ENCODE measurements at places on chromosomes 7 and 10. TPM values are rescaled to one million over a fixed set of nuclear protein-coding genes. Genes with fewer than 3 reads are reported as not detected.

DNA sequence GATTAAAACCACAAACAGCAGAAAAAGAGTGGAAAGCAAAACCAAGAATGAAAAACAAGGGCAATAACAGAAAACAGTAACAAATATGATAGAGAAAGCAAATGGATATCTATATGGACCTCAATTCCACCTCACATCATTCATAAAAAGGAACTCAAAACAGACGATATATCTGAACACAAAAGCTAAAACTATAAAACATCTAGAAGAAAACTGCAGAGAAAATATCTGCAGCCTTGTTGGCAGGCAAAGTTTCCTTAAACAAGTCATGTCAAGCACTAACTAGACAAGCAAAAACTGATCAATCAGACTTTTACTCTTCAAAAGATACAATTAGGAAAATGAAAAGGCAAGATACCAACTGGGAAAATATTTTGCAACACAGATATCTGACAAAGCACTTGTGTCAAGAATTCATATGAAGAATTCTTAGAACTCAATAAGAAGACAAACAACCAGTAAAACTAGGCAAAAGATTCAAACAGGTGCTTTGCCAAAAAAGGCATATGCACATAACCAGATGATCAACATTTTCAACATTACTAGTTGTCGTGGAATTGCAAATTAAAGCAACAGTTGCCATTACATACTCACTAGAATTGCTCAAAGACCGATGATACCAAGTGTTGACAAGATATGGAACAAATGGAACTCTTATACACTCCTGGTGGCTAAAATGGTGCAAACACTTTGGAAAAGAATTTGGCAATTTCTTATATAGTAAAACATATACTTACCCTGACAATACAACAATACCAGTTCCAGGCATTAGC is 25.9 kb upstream of the ZMIZ1 start:
- H3K27me3 ChIP-seq, result peaks cover 18% of the 10 kb centered on the region
- no peaks in the 10 kb centered on the region for H3K4me1 ChIP-seq
- no peaks in the 10 kb centered on the region for H3K36me3 ChIP-seq

- no peaks in the 10 kb centered on the region for H3K4me1 ChIP-seq
- H3K27me3 ChIP-seq, result peaks cover 2% of the 10 kb centered on the region
- no peak overlapping the region for H3K27ac ChIP-seq
- no peak overlapping the region for H3K4me3 ChIP-seq
- DNase-seq, result no peak
- no peaks in the 10 kb centered on the region for H3K36me3 ChIP-seq
Observed at GRCh38 chr10:5373307-5373706, 8.5 kb downstream of the UCN3 start.

- no peaks in the 10 kb centered on the region for H3K36me3 ChIP-seq
- peaks cover 8% of the 10 kb centered on the region for H3K27me3 ChIP-seq
- DNase-seq, result no peak
- no peak overlapping the region for H3K4me3 ChIP-seq
Observed at GRCh38 chr10:27413831-27414348, 90.2 kb upstream of the RAB18 start.

Gene GHRHR
- total RNA-seq, result not detected

- no peak overlapping the region for H3K4me3 ChIP-seq
- H3K27me3 ChIP-seq, result no peaks in the 10 kb centered on the region
- H3K4me1 ChIP-seq, result no peaks in the 10 kb centered on the region
- DNase-seq, result no peak
- H3K36me3 ChIP-seq, result no peaks in the 10 kb centered on the region
Observed at GRCh38 chr10:117420768-117421167, 45.5 kb upstream of the PDZD8 start.

DNA sequence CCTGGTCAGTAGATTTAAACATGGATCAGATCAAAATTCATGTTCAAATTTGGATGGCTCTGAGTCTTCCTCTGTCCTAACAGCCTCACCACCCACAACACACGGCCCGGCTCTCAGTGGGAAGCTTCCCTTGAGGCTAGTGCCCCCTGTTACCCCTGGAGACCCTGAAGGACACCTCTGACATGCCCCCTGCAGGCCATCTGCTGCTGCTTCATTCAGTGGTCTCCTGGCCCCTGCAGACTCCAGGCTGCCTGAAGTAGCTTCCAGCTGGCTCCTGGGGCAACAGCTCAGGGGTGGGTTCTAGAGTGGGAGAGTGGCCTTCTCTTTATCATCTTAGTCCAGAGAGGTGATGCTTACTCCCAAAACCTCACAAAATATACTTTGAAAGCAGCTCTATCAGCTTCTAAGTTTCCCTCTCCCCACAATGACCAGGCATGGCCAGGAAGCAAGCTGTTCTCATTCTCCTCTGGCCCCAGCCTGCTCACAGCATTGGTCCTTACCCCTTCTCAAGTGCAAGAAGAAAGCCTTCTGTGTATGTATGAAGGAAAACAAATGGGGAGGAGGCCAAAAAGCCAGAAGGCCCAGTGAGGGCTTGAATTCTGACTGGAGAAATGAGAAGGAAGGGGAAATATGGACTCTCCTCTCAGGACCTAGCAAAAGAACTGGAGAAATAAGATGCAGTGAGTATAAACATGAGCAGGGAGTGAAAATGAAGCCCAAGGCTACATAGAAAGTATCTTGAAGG is 189.6 kb upstream of the INHBA start:
- no peak overlapping the region for H3K27ac ChIP-seq
- H3K4me3 ChIP-seq, result no peak overlapping the region
- H3K4me1 ChIP-seq, result no peaks in the 10 kb centered on the region
- no peaks in the 10 kb centered on the region for H3K36me3 ChIP-seq
- DNase-seq, result no peak

Gene PRPF18
- total RNA-seq, result 21.0 TPM

GRCh38 chr7:141544831-141545230 is 6.4 kb upstream of the AGK start:
- H3K4me3 ChIP-seq, result no peak overlapping the region
- no peaks in the 10 kb centered on the region for H3K36me3 ChIP-seq
- H3K4me1 ChIP-seq, result no peaks in the 10 kb centered on the region
- H3K27ac ChIP-seq, result no peak overlapping the region
- DNase-seq, result no peak

DNA sequence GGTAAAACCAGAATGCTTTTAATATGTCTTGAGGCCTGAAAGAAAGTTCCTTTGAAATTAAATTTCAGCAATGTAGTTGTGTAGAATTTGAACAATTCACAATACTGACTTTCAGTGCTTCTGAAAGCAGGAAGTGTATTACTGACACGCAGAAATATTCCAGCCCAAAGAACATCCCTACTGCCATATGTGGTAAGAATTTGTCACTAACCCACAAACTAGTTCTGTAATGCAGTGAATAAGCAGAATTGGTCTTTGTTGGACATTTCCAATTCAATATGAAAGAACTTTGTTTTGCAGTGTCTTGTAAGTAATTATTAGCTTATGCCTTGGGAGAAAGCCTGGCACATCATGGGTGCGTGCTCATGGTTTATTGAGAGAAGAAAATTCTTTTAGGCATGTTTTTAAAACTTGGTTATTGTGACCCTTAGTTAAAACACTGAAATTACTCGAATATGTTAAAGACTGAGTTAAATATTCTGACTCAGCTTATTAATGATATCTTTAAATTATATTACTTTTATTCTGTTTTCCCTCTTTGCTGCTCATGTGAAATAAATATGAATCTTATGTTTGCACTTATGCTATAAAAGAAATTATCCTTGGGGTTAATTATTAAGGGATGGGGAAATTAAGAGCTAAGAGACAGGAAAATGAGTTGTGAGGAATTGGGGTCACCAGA is 33.4 kb downstream of the PTPN12 start:
- no peaks in the 10 kb centered on the region for H3K27me3 ChIP-seq
- H3K36me3 ChIP-seq, result peaks cover 16% of the 10 kb centered on the region
- H3K27ac ChIP-seq, result peak overlapping the region; percentile 24
- peaks cover 21% of the 10 kb centered on the region for H3K4me1 ChIP-seq
- peak; percentile 48 for DNase-seq

DNA sequence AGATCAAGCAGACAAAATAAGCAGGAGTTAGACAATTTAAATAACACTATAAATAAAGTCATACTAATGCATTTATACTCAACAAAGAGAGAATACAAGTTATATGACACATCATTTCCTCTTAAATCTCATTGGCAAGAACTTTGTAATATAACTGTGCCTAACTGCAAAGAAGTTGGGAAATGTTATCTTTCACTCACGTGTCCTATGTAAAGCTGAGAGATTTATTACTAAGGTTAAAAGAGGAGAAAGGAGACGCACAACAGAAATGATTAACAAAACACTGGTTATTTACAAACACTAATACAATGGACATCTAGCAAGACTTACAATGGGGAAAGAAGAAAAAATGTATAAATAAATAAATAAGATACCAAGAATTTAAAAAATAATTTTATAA is 12.7 kb upstream of the TMEM273 start:
- DNase-seq, result peak; percentile 71
- H3K36me3 ChIP-seq, result no peaks in the 10 kb centered on the region
- no peak overlapping the region for H3K4me3 ChIP-seq
- peaks cover 8% of the 10 kb centered on the region for H3K27me3 ChIP-seq

- no peak for DNase-seq
- peak overlapping the region; percentile 52 for H3K4me3 ChIP-seq
- H3K36me3 ChIP-seq, result no peaks in the 10 kb centered on the region
Observed at GRCh38 chr10:11610826-11611247, 613 bp downstream of the USP6NL start.

Gene ACBD7
- 2.8 TPM for total RNA-seq

- H3K27ac ChIP-seq, result no peak overlapping the region
- H3K4me3 ChIP-seq, result no peak overlapping the region
- no peaks in the 10 kb centered on the region for H3K4me1 ChIP-seq
- H3K27me3 ChIP-seq, result no peaks in the 10 kb centered on the region
Observed at GRCh38 chr10:132169766-132170560, 16.8 kb upstream of the DPYSL4 start.

Gene PKD2L1
- total RNA-seq, result not detected

DNA sequence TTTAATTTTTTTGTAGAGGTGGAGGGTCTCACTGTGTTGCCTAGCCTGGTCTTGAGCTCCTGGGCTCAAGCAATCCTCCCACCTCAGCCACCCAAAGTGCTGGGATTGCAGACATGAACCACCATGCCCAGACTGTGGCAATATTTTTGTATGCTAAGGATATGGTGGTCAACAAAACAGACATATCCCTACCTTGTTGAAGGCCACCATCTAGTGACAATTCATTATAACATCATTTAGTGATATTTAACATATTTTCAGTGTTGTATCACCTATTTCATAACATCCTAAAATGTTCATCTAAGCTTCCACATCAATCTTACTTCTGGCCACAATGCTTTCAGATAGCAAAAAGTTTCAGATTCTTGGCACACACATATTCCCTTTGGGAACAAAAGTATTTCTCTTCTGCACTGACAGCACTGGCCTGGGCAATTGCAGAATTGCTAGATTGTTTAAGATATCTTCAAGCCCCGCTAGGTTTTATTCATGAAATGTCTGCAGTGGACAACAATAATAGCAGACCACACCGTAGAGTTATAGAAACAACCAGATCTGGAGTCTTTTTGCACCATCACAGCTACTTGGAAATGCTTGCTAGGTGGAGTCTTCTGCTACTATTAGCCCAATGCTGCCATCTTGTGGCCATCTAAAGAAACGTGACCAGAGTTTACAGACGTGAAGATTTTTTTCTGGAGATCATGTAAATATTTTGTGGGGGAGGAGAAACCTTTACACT is 58.4 kb downstream of the DNAJC12 start:
- peaks cover 5% of the 10 kb centered on the region for H3K27me3 ChIP-seq
- no peak overlapping the region for H3K27ac ChIP-seq
- no peak overlapping the region for H3K4me3 ChIP-seq
- peaks cover 22% of the 10 kb centered on the region for H3K4me1 ChIP-seq
- no peaks in the 10 kb centered on the region for H3K36me3 ChIP-seq

DNA sequence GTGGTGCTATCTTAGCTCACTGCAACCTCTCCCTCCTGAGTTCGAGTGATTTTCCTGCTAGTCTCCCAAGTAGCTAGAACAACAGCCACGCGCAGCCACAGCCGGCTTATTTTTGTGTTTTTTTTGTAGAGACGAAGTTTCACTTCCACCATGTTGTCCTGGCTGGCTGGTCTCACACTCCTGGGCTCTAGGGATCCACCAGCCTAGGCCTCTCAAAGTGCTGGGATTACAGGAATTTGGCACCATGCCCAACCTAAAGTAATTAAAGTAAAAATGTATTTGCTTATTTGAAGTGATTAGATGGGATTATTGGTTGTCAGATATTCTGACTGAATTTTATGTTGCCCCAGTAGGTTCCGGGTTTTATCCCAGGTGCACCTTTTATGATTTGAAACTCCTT is 22.7 kb downstream of the LUC7L2 start:
- H3K27me3 ChIP-seq, result no peaks in the 10 kb centered on the region
- H3K27ac ChIP-seq, result no peak overlapping the region
- H3K36me3 ChIP-seq, result peaks cover 7% of the 10 kb centered on the region
- DNase-seq, result no peak

Gene GATA3
- total RNA-seq, result 30.9 TPM

Gene GPR15LG
- not detected for total RNA-seq

Gene DRGX
- total RNA-seq, result not detected

DNA sequence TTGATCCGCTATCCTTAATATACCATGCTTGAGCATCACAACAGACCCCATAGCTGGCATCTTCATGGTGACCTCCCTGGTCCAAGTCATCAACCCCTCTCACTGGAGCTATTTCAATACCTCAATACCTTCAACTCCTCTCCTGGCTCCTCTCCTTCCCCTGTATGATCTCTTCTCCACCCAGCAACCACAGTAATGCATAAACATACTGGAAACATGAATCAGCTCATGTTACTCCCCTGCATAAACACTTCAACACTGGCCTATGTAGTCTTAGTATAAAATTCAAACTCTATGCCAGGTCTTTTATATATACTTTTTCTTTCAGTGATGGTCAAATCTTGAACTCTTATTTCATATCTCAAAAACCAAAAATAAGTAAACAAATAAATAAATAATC is 31.8 kb upstream of the TMEM273 start:
- H3K4me1 ChIP-seq, result no peaks in the 10 kb centered on the region
- DNase-seq, result no peak
- H3K4me3 ChIP-seq, result no peak overlapping the region
- H3K27me3 ChIP-seq, result peaks cover 9% of the 10 kb centered on the region

- DNase-seq, result no peak
- H3K36me3 ChIP-seq, result peaks cover 6% of the 10 kb centered on the region
- H3K27ac ChIP-seq, result no peak overlapping the region
- H3K4me1 ChIP-seq, result peaks cover 27% of the 10 kb centered on the region
- H3K27me3 ChIP-seq, result no peaks in the 10 kb centered on the region
- H3K4me3 ChIP-seq, result no peak overlapping the region
Observed at GRCh38 chr7:116290740-116291139, 80.4 kb downstream of the TES start.

DNA sequence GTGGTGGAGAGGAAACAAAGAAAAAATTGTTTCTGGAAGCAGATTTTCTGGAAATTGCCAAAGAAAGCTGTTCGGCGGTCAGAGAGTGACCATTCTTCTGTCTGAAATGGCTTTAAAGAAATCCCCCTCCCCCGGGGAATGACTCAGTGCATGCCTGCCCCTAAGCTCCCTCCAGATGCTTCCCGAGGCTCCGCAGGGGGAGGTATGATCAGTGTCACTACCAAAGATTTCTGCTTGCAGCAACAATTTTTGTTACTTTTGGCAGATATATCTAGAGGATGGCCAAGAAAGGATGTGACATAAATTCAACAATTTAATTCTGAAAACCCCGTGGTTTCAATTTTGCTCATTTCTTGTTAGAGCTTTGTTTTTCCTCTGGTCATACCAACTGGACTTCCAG is 163.9 kb downstream of the JCAD start:
- peak; percentile 98 for DNase-seq
- no peaks in the 10 kb centered on the region for H3K27me3 ChIP-seq
- no peak overlapping the region for H3K4me3 ChIP-seq
- peaks cover 14% of the 10 kb centered on the region for H3K4me1 ChIP-seq

Measured in endothelial cell of umbilical vein (primary cell).